ENCODE measurements at places on chromosomes 4 and X.

GRCh38 chr4:134627366-134627765, 425.8 kb upstream of the PABPC4L start:
- no peak for DNase-seq

GRCh38 chr4:171524903-171525302, 288.3 kb upstream of the GALNTL6 start:
- no peak for DNase-seq

DNA sequence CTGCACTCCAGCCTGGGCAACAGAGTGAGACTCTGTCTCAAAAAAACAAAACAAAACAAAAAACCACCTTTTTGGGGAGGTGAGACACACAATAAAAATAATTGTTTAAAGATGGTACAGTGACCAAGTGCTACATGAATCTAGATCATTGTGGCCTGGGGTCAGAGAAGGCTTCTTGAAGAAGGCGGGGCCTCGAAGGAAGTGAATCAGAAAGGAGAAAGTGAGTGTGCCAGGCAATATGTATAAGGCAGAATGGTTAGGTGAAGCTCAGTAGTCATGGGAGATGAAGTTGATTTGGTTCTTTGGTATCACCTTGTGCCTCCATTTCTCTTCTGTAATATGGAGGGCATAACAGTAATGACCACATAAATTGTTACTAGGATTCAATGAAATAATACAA, 58.9 kb downstream of the DOCK11 start:
- no peak for DNase-seq

- DNase-seq: no peak
Measured at GRCh38 chr4:138775890-138776289, 239.7 kb upstream of the NOCT start.

DNA sequence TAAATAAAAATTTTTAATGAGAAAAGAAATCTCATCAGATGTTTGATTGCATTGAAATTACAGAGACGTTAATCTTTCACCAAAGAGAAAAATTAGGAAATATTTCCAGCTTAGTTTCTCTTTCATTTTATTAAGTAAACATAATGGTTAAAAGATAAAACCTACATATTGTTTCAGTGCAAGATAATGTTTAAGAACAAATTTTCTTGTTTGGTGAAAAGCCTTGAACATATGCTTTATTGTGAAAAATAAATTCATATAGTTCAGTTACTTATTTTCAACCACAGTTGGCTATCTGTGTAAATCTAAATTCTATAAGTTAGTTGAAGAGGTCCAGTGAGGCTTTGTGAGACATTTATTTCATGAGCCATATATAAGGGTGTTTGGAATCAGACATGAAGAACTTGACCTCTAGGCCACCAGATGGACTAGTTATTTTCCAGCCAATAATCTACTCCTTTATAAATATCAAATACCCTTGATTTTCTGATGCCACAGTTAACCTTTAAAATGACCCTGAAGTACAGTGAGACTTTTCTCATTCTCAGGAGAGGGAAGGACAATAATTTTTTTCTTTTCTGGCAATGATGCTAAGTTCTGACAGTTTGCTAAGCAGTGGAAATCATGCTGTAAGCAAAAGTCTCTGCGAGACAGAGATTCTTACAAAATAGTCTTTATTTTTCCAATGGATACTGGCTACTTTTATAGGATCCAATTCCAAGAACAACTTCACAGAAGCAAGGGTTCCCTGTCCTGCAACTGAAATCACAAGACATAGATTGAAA, 2.5 kb downstream of the ARSJ start:
- DNase-seq: no peak
